Stimulated activated CD8-positive, alpha-beta memory T cell treated with anti-CD3 and anti-CD28 coated beads, Interleukin-4, amount 100 ng/mL, for 1 hour (primary cell): ENCODE measurements at places on chromosomes 11 and 22.

DNA sequence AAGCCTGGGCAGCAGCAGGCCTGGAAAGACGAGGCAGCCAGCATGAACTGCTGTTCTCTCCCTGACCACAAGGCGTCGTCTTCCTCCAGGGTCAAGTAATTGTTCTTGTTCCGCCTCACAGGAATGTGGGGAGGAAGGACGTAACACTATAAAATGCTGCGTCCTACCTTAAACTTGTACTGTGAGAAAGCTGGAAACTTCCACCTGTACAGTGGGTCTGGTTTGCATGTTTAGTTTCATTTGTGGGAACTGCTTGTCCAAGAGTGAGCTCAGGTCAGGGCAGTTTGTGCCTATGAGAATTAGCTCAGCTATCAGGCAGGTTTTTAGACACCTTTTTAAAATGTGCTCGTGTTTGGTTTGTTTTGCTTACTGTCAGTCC lies 55.2 kb downstream of the PANX1 start:
- no peak for DNase-seq

- DNase-seq: no peak
Observed at GRCh38 chr11:67006029-67006884, 16.7 kb upstream of the SYT12 start.

- no peak for DNase-seq
Observed at GRCh38 chr11:100220801-100221200, 466.3 kb upstream of the ARHGAP42 start.

GRCh38 chr11:19723572-19724342 lies 11.1 kb downstream of the NAV2 start:
- DNase-seq: peak; percentile 19

DNA sequence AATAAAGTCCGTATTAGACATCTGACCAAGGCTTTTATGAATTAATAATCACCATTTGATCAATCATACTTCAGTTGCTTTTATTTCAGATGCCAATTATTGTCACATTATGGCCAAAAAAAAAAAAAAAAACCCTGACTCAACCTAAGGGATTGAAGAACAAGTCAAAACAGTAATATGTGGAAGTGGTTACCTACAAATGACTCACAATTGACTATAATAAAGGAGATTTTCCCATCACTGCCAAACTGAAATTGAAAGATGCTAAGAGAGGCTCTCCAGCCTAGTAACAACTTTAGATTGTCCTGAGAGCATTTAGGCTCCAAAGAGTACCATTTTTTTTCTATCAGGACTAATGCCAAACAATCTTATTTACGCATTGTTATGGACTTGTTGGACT lies 35.2 kb downstream of the SOX6 start:
- no peak for DNase-seq
